ENCODE measurements at places on chromosomes 11 and 22.

DNA sequence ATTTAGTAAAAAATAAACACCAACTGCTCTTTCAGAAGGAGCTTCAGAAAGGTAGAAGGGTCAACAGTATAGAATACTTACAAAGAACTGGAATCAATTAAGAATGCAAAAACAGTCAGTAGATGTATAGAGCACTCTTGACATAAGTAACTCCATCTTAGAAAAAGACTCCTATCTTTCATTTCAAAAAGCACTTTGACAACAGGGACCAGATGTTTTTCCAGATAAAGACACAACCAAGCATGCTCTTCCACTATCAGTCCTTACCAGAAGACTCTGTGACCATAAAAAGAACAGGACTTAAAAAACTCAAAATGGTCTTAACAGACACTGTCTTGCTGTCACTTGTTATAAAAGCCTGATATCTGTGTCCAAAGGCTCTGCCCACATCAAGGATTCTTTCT, 5.2 kb downstream of the SLC25A17 start:
- DNase-seq, result no peak

DNA sequence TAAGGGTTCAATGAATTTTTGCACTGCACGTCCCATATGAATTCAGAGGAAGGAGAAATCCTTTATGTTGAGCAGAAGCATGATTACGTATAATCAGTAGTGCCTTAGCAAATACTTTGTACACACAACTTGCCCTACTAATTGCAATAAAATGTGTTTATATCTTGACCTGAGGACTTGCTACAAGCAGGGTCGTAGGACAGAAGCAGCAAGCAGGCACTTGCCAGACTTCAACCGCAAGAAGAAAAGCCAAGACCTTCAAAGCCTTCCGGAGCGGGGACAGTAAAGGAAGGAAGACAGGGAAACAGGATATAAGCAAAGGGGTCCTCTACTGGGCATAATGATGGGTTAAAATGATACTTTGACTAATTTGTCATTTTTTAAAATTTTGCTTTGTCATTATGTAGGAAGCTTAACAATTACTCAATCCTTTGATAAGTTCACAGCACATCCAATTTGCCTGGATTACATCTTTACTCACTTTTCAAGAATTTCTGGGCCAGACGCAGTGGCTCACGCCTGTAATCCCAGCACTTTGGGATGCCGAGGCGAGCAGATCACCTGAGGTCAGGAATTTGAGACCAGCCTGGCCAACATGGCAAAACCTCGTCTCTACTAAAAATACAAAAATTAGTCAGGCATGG, 23.2 kb upstream of the UBASH3B start:
- DNase-seq, result no peak

- no peak for DNase-seq
These were observed 71.2 kb upstream of the CDON start for GRCh38 chr11:126133901-126134300.

DNA sequence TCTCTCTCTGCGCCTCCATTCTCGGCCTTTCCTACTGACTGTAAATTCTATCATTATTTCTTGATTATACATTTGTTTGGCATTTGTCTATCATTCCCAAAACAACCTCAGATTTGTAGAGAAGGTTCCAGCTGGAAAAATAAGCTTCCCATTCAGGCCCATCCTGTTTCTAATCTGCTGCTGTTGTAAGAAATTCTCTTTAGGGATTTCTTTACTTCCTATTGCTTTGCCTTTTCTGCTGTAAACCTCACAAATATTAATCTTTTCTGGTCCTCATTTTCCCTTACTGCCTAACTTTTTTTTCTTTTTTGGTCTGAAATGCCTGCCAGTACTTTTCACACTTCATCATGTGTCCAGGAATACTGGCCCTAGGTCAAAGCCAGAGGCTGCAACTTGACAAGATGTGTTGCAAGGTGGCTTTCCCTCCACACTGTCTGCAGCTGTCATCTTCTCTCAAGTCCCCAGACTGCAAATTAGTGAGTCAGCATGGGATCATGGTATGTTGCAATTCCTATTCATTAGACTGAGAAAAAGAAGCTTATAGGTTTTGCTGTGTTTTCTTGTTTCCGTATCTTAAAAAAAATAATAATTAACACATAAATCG, 858.7 kb upstream of the CHORDC1 start:
- no peak for DNase-seq

DNA sequence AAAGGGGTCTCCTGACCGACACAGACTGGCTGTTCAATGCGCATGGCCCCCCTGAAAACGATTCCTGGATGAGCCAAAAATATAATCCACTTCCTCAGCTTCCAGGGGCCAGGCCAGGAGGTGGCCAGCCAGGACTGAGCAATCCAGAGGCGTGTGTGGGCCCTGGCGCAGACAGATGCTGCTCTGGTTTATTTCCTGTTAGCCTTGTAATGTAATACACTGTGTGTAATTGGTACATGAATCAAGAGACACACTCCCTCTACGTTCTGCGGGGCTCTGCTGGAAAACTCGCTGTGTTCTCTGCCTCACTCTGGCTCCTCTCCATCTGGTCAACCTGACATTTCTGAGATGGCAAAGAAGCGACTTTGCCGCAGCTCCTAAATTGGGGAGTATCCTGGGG, 26.3 kb upstream of the ISX start:
- no peak for DNase-seq

- DNase-seq, result no peak
These were observed 873.7 kb upstream of the FAT3 start for GRCh38 chr11:91350931-91351330.

- no peak for DNase-seq
These were observed 284 bp downstream of the CCS start for GRCh38 chr11:66593303-66593635.

DNA sequence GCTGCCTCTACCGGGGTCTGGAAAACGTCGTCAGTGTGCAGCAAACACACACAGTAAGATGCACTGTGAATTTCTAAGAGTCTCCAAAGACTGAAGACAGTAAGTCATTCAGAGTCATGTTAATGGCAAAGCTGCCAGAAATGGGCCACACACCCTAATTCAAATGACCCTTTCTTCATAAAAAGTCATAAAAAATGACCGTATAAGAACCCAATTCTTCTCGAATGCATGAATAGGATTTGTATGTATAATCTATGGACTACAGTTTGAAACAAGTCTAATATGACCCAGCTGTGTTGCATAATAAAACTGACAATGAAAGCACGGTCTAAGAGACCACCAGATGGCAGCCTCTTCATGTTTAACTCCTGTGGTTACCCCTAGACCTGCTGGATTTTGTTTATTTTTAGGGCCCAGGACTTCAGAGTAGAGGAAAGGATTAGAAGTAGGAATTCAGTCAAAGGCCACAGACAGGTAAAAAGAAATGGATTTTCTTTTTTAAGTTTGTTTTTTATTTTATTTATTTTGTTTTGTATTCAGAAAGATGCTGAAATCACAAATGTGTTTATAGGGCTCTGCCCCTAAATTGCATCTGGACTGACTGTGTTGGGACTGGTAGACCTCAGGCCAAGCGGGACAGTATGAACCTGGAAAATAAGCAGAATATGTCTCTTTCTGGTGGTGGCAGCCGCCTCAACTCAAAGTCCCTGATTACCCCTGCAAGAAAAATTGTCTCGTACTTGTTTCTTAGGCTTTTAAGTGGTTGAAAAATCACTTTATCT, 32.1 kb upstream of the SLC5A12 start:
- DNase-seq, result no peak

- DNase-seq, result no peak
These were observed 9.1 kb upstream of the SREBF2 start for GRCh38 chr22:41823797-41824196.

DNA sequence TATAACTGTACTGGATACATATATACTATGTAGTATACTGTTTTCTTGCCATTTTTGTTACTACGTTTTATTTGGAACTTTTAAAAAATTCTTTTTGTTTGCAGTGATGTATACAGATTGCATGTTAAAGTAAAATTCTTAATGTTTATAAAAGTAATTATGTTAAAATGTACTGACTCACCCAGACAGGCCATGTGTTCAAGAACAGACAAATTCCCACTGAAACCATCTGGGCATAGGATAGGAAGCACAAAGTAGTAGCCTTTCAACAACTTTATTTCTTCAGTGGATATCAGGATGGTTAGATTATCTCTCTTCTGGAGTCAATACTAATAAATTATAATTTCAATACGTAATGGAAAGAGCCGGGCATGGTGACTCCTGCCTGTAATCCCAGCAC, 19.8 kb downstream of the PRMT3 start:
- no peak for DNase-seq

- no peak for DNase-seq
These were observed 226.1 kb downstream of the BLID start for GRCh38 chr11:121889931-121890330.

GRCh38 chr22:27885977-27886842, 32.8 kb downstream of the PITPNB start:
- DNase-seq, result peak; percentile 7

- no peak for DNase-seq
These were observed 52.9 kb downstream of the NCAPD3 start for GRCh38 chr11:134170919-134171281.

DNA sequence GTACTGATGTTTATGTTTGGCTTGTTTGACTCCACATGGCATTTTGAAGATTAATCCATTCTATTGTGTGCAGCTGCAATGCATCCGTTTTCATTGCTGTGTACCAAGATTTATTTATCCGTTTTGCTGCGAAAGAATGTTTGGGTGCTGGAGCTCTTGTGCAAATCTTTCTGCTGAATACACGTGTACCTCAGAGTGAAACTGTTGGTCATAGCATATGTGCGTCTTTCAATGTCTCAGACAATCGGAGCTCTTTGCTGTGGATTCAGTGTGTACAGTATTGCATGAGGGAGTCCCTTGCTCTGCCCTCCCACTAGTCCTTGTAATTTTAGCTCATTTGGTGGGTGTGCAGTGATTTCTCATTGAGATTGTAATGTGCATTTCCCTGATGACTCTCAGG, 545.4 kb downstream of the TBC1D22A start:
- no peak for DNase-seq

DNA sequence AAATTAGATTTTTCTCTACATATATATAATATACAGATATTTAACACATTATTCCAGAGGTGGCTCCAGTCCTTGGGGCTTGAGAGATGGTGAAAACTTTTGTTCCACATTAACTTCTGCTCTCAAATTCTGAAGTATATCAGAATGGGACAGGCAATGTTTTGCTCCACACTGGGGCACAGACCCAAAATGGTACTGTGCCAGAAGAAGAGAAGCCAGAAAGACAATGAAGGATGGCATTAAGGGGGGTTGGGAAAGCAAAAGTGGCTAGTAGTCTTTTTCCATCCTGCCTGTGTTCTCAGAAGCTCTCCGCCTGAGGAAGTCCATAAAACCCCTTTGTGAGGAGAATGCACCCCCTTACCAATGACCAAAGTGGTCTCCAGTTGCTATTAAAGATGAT, 40.1 kb downstream of the OSBP start:
- DNase-seq, result no peak

- DNase-seq, result no peak
These were observed 126.3 kb downstream of the COMMD9 start for GRCh38 chr11:36162883-36163434.

DNA sequence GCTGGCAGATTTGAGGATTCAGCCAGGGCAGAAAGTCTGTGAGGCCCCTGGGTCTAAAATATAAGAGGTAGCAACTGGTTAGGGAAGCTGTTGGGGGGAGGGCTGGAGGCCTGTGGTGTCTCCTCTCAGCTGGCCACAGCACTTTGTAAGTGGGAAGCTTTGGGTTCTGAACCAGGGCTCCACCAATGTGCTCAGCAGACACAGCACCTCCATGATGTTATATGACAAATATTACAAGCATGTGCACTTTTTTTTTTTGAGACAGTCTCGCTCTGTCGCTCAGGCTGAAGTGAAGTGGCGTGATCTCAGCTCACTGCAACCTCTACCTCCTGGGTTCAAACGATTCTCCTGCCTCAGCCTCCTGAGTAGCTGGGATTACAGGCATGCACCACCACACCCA, 8.0 kb downstream of the ARHGAP1 start:
- DNase-seq, result no peak

GRCh38 chr11:103541186-103541795, 432.1 kb downstream of the DYNC2H1 start:
- DNase-seq, result no peak

DNA sequence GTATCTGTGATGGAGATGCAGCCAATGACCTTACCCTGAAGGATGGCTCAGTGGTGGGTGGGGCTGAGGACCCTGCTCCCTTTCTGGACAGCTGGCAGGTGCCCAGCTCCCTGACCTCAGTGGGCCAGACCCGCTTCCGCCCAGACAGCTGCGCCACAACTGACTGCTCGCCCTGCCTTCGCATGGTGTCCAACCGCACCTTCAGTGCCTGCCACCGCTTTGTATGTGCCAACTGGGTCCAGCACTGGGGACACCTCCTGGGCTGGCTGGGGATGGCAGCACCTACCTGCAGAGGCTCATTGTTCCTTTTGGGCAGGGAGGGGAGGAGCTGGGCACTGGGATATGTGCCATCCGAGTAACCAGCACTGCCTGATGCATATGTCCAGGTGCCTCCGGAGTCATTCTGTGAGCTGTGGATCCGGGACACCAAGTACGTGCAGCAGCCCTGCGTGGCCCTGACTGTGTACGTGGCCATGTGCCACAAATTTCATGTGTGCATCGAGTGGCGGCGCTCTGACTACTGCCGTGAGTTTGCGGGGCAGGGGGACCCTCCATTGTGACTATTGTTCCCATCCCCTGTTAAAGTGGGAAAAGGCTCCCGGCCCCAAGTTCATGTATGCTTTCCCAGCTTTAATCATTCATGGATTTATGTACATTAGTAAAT, 84.8 kb downstream of the OTOG start:
- no peak for DNase-seq

DNA sequence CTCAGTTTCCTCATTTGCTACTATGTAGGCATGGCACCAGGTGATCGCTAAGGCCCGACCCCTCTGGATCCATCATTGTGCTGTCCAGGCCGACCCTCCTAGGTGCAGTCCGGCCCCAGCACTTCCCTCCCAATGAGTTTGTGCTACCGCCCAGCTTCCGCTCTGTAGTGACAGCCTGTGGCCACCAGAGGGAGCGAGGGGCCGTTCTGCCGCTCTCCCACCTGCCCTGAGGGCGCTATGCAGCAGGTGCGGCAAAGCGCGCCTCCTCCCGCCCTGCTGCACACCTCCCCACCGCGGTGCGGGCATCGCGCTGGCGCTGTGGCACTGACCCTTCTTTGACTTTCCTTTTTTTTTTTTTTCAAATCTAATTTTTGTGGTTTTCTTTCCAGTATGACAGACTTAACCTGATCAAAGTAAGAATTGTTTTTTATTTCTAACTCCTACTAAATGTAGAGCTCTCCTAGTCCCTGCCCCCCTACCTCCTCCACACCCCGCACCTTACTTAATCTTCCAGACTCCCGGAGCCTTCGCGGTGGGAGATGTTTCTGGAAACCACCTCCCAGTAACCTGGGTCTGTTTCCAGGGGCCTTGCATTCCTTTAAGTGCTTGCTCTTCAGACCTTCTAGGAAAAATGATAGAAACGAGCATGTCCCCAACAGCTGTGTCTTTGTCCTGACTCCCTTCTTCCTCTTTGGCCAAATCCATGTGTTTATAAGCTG, 73.7 kb downstream of the SCN3B start:
- DNase-seq, result peak; percentile 46

DNA sequence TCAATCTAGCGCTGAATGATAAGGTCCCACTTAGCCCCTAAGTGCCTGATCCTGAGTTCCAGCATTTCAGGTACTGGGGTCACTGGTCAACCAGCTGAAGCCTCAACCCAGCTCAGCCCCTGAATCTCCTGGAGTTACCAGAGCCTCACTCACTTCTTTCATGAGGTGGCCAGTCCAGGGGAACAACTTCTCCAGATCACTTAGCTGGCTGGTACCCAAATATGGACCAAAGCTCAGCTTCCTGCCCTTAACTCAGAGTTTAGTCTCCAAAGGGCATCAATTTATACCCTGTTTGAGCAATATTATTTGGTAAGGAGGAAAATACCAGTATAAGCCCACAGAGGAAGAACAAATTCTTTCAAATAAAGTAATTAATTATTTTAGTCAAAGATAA, 105.6 kb downstream of the SLC1A2 start:
- no peak for DNase-seq

- no peak for DNase-seq
These were observed 32.7 kb upstream of the GNB1L start for GRCh38 chr22:19887256-19887985.
